ENCODE measurements at places on chromosomes 13 and 19.

- DNase-seq, result peak; percentile 40
Observed at GRCh38 chr13:111429064-111429558, 108.7 kb downstream of the TEX29 start.

DNA sequence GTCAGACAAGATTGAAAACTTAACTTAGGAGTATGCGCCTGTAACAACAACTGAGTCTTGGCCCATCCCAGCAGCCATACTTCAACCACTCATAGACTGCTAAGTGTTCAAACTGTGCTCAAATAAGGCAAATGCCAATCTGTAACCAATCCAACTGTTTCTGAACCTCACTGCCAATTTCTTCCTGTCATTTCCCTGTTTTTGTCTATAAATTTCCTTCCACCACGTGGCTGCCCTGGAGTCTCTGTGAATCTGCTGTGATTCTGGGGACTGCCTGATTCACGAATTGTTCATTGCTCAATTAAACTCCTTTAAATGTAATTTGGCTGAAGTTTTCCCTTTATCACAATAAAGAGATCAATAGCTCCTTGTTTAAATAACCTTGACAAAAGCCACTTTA is 50.8 kb upstream of the FREM2 start:
- DNase-seq, result no peak

DNA sequence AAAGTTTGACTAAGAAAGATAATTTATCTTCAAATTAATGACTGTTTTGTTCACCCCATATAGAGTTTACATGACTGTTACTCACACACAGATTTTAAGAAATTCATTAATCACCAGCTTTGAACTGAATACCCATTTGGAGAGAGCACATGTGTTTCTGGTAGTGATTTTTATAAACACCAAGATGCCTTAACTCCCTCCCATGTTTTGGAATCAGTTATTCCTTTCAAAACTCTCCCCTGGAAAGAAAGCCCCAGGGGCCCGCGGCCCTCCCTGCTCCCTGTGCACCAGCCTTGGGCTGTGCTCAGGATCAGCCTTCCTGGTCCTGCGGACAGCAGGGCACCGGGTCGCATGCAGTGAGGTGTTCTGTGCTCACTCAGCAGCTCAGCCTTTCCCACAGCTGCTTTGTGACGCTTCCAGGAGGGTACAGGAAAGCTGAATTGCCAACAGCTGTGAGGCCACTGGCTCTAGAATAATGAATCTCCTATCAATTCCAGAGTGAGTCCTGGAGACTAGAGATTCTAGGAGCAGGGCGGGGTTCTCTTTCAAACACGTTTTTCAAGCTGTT is 483.2 kb downstream of the EFNB2 start:
- DNase-seq, result no peak

DNA sequence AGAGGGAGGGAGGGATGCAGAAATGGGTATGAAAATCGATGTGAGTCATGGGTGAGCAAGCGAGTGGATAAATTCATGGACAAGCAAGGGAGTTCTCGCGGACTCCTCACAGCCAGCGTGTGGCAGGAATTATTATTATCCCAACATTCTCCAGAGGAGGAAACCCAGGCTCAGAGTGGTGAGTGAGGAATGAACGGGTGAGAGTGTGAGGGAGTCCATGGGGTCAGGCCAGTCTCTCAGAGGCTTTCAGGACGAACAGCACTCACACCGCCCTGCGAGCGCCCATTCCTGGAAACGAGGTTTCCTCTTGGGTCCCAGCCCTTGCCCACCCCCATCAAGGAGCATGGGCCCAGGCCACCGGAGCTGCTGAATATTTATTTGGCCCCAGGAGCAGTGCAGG is 6.3 kb upstream of the DNAAF3 start:
- DNase-seq, result no peak

GRCh38 chr19:13840305-13841085 is 36.4 kb upstream of the NANOS3 start:
- DNase-seq, result no peak

DNA sequence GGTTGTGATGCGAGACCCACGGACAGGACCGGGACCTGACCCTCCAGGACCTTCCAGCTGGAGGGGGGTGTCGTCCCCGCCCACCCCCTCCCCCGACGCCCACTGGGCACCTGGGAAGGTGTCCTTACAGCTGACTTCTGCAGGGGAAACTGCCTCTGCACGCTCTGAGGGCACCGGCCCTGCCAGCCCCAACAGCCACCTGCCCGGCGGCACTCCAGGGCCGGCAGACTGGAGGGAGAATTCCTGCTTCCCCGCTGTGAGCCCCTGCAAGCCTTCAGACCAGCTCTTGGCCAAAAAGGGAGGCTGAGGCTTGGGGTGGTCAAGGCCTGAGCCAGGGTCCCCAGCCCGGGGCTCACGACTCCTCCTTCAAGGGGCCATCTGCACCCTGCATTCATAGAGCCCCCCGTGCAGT is 1.2 kb downstream of the CNN2 start:
- DNase-seq, result no peak

All from common myeloid progenitor, CD34-positive (primary cell).